COR-L47 (cell line): ENCODE measurements at places on chromosomes 4 and X.

GRCh38 chrX:15617111-15617510 is 16.4 kb upstream of the ACE2 start:
- no peak for DNase-seq

GRCh38 chr4:76554630-76555029 is 119.6 kb downstream of the SHROOM3 start:
- no peak for DNase-seq

DNA sequence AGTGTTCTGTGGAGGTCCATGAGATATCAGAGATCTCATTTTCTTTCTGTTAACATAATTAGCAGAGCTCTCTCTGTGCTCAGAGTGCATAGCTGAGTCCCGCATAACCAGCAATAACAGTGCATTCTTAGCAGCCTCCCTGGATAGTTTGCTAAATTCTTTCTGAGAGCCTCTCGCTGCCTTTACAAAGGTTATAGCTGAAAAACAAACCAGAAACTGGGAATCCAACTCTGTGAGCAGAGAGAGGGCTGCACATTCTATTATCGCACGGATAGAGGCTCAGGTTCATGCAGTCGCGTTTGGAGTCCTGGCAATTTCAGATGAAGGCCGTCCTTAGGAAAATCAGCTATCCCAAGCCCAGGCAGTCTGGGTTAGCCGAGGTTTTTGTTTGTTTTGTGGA is 1.2 kb downstream of the ENPP6 start:
- DNase-seq: no peak

DNA sequence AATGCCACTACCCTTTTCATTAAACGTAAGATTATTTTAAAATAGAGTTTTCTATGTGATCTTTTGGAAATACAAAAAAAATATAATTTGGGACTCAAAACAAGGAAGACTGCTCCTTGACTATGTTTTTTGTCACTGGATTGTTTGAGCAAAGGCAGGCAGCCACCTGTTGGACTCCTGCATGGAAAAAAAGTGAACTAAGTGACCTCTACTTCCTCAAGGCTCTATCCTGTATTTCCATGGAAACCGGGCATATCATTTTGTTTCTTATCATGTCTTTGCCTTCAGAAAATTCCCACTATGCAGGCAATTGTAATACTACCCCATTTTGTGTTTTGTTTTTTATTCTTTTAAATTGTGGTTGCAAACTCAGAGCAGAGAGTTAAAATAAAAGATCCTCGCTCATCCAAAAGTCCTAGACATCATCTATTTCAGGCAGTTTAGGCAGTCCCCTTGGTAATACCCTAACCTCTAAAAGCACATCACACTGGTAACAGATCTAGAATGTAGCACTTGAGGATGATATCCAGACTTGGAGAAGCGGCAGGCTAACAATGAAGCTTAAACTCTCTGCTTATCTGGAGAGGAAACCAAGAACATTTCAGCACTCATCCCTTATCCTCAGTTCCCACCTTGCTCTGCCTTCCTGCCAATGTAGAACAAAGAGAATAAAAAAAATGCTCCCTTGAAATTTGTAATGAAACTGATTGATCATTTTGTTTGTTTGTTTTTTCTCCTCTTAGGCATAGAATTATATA is 165.7 kb downstream of the BANK1 start:
- DNase-seq: no peak

- DNase-seq: no peak
These were observed 31.5 kb downstream of the SORBS2 start for GRCh38 chr4:185780472-185780871.

GRCh38 chr4:141348573-141348972 is 127.9 kb downstream of the ZNF330 start:
- no peak for DNase-seq

DNA sequence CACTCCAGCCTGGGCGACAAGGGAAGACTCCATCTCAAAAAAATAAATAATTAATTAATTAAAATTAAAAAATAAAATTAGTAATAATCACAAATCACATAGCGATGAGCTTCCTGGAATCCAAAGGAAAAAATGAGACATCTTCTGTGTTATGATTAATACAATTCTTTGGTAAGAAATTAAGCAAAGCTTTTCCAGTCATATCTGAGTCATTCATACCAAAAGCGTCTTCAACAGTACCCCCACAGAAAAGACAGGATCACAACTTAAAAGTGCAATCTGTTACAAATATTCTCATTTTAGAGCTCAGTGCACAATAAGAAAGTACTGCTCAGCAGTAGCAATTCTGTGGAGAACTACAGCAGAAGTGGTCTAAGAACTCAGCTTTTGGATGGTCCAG is 168.5 kb upstream of the MXRA5 start:
- DNase-seq: no peak

GRCh38 chr4:73170518-73171198 is 87.9 kb downstream of the ANKRD17 start:
- DNase-seq: no peak

GRCh38 chr4:102348701-102349100 is 3.4 kb upstream of the SLC39A8 start:
- DNase-seq: no peak
